ENCODE measurements at places on chromosomes 7 and 10. TPM values are rescaled to one million over a fixed set of nuclear protein-coding genes. Genes with fewer than 3 reads are reported as not detected.

Gene SPDYE8
- total RNA-seq = not detected

Gene KCTD7
- total RNA-seq = 10.9 TPM

Gene NUPR2
- not detected for total RNA-seq

Gene CAV1
- 614 TPM for total RNA-seq

Gene NAT16
- total RNA-seq = not detected

Gene ZCWPW1
- total RNA-seq = 1.3 TPM

Gene CYP2E1
- 0.44 TPM for total RNA-seq

Gene ODAD2
- total RNA-seq = under 0.01 TPM
